ENCODE measurements at places on chromosomes 13 and 19.

DNA sequence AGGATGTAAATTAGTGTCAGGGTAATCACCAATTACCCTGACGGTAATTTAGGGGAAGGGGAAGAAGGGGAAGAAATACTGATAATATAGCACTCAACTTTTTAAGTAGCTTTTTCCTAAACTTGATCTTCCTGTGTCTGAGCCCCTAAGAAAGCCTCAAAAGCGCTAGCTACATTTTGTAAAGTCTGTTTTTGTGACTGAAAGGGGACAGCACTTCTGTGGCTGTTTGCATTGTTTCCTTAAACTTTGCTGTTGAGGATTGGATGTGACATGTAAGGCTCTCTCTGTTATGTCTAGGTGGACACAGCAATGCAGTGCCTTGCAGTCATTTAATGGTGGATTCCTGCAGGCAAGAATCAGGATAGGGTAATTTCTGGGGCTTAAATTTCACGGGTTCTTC is 42.8 kb downstream of the SPATA13 start:
- no peak for DNase-seq

DNA sequence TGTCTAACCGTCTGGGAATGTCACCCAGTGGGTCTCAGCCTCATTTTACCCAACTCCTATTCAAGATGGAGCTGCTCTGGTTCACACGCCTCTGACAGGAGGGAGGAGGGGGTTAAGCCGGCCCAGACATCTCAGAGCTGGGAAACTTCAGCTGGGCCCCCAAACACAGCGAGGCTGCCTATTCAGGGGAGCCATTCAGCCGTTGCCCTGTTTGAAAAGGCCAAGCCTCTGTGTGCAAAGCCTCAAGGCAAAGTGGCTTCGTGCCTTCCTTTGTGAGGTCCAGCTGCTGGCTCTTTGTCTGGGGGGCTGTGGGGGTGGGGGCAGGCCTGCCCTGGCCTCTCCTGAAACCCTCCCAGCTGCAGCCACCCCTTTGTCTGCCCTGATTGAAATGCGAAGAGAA is 147.4 kb downstream of the PTPRS start:
- no peak for DNase-seq

DNA sequence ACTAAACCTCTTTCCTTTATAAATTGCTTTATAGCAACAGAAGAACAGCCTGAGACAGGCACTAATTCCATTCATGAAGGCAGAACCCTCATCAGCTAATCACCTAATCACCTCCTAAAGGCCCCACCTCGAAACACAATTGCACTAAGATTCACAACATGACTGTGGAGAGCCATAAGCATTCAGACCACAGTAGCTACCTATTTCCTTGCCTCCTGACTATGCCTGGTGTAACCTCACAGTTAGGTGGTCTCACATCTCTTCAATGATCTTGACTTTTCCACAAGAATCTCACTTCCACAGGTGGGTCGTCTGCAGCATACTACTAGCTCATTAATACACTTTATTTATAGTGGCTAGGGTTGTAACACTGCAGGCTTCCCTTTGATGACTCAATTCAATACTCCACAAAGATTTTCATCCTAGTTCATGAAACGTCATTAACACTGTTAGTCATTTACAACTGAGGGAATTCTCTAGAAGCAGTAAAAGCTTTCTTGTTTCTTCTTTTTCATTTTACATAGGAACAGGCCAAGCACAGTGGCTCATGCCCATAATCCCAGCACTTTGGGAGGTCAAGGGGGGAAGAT is 27.1 kb downstream of the STK24 start:
- DNase-seq = no peak

- DNase-seq = no peak
These were observed 27.2 kb downstream of the MYH14 start for GRCh38 chr19:50230379-50231351.

GRCh38 chr13:98217597-98217996 is 40.5 kb upstream of the RNF113B start:
- DNase-seq = no peak

GRCh38 chr19:33512021-33512420 is 9.6 kb downstream of the PEPD start:
- no peak for DNase-seq

DNA sequence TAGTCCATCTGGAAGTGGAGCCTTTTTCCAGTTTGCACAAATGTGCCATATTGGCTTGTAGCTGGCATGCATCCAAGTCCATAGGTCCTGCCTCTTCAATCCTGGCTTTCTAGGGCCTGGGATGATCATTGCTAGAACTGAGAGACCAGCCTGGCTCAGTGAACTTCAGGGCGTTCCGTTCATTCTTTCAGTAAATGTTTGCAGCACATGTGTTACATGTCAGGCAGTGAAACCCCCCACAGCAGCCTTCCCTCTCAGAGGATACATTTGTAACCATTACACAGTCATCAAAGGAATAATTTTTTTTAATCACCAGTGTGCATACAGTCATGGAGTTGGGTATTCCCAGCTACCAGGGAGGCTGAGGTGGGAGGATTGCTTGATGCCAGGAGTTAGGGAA is 9.7 kb downstream of the FUT2 start:
- no peak for DNase-seq

DNA sequence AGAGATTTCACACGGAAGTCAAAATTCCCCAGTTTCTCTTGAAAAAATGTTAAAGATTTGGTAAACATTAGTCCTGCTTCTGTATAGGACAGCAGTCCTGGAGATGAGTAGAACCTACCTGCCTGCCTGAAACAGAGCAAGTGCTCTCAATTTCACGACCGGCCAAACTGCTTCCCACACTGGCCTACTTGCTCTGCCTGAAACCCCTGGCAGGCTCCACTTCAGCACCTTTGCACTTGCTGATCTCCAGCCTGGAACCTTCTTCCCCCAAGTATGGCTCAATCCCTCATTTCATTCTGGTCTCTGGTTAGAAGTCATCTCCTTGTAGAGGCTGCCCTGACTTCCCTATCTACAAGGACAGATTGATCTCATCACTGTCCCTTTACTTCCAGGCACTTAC is 271.4 kb downstream of the DLEU7 start:
- DNase-seq = no peak

DNA sequence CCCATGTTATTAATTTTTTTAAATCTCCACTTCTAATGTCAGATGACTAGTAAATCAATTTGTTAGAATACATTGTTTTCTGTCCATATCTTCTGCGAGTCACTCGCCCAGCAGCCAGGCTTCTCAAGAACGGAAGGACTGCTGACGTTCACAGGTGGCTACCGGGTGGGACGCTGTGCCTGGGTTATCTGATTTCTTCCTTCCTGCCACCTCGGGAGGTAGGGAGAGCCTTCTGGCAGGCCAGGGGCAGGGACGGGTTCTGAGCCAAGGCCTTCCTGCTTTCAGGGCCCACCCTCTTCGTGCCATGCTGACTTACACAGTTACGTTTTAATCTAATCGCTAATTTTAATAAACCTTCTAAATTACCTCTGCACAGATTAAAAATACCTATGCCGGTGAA is 7.9 kb upstream of the C1QTNF9 start:
- no peak for DNase-seq

DNA sequence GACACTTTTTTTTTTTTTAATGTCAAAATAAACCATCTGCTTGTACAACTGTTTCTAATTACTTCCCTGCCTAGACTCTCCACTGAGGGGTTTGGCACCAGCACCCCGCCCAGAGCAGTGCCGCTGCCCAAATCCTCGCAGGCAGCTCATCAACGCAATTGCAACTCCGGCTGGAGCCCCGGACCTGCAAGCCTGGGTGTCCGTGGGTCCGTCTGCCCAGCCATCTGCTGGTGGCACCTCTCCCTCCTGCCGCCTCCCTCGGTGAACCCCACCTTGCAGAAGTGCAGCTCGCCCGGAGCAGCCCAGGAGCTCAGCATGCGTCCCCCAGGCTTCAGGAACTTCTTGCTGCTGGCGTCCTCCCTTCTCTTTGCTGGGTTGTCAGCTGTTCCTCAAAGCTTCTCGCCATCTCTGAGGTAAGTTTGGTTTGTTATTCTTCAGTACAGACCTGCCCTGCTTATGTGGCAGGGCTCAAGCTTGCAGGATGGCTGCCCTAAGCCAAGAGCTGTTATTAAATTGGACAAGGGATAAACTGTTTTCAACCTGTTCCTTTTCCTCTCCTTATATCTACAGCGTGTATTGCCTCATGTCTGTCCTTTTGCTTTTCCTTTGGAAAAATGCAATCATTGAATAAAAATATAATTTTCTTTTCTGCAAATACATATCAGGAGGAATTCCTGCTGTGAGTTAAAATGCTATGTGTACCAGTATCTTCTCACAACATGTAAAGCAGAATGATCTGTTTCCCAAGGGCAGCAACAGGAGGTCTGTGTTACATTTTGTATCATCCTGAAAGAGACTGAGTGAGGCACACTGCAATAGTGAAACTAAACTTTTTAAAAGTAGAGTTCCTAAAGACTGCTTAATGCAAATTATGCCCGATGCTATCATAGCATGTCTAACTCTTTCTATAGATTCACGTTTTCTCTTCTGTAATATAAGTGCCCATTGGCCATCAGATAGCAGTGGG is at the start of gene ITGBL1:
Gene ITGBL1, plus strand, starts transcription at position 157 of the 967 bp plus-strand sequence. Its CDS starts 159 bp downstream, at position 316.
- DNase-seq = no peak

DNA sequence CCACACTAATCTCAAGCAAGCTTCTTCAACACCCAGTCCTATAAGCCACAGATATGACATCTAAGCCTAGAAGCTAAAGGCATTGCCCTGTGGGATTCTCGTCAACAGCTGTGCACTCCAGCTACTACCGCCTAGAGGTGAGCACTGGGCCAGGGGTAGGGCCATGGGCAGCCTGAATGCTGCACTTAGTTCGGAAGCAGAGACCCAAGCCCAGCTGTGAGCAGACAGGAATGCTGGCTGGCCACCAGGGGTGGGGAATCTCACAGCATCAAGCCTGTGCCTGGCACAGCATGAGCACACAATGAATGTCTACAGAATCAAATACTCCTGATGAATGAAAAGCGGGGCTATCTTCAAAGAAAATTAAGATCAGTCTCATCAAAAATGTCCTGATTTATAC is 167.5 kb upstream of the UBL3 start:
- DNase-seq = no peak

GRCh38 chr13:44307844-44308243 is 65.8 kb upstream of the SERP2 start:
- DNase-seq = no peak

- DNase-seq = no peak
These were observed 1.2 kb upstream of the CXCL17 start for GRCh38 chr19:42443944-42444398.

- no peak for DNase-seq
These were observed 26.0 kb upstream of the RBM26 start for GRCh38 chr13:79432086-79432485.

DNA sequence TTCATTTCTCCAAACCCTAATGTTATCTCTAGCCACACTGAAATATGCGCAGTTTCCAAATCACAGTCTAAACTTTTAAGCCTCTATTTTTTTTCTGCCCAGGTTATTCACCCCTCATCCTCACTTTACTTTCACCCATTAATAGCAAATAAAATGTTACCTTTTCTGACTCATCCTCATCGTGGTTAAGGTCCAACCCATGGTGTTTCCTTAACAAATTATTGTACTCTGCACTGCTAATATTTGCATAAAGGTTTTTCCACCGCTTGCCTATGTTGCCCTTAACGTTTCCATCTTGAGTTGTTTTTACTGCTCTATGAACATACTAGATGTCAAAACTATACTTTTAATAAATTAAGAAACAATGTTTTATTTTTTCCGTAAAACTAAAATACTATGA is 780.9 kb upstream of the KLHL1 start:
- DNase-seq = no peak

DNA sequence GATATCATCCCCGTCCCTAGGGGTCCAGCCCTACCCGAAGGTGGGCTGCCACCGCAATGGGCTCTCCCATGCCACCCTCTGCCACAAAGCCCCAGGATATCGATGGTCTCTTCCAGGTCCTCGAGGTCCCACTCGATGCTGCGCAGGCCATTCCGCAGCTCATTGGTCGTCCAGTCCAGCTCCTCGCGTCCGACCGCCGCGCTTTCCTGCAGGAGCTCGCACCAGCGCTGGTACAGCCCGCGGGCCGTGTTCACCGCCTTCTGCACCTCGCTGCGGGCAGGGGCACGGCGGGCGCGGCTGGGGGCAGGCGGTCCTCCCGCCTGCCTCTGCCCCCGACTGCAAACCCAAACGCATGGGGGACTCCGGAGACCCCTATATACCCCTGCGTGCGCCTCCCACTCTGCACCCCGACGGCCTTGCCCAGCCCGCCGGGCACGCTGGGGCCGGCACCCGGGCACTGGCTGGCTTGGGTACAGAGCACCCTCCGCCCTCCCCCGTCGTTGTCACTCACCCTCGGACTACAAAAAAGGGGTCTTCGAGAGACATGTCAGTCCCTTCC is 468 bp downstream of the STX10 start:
- no peak for DNase-seq

GRCh38 chr19:2261438-2262172 is 5.4 kb upstream of the JSRP1 start:
- DNase-seq = no peak

- no peak for DNase-seq
These were observed 222.3 kb upstream of the SOX1 start for GRCh38 chr13:111844682-111845081.

GRCh38 chr19:6518145-6518911 is 12.5 kb upstream of the TNFSF9 start:
- no peak for DNase-seq

- no peak for DNase-seq
These were observed 27.4 kb downstream of the EFNA2 start for GRCh38 chr19:1312767-1313694.

- no peak for DNase-seq
These were observed 31.2 kb downstream of the GADD45B start for GRCh38 chr19:2507109-2507508.

GRCh38 chr19:3462991-3463713 is 17.2 kb downstream of the SMIM24 start:
- DNase-seq = no peak

- DNase-seq = no peak
These were observed 102.0 kb downstream of the SLITRK1 start for GRCh38 chr13:83780227-83780626.

- DNase-seq = peak; percentile 91
These were observed 5.5 kb downstream of the HRC start for GRCh38 chr19:49149652-49150105.

DNA sequence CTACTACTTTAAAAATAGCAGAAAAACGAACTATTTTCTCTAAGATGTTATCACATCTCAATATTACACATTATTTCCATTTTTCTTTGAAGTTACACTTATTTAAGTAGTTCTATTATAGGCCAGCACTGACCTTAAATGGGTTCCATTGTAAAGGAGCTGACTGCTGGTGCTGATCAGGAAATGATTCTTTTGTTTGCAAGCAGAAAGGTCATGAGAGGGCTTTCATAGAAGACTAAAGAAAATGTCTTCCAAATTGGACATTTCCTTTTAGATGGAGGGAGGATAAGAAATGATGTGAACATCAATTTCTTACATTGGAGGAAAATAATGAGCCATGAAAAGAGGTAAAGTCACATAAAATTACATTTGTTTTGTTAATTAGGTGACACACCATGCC is 96.2 kb downstream of the SUCLA2 start:
- no peak for DNase-seq

Data from left forelimb (tissue), 1 donor.